Stimulated activated CD4-positive, alpha-beta T cell treated with anti-CD3 and anti-CD28 coated beads, Interleukin-15, amount 100 ng/mL, for 1 hour (primary cell): ENCODE measurements at places on chromosomes 7 and 10.

GRCh38 chr10:79172881-79173280 is 104.1 kb downstream of the ZMIZ1 start:
- DNase-seq = no peak

DNA sequence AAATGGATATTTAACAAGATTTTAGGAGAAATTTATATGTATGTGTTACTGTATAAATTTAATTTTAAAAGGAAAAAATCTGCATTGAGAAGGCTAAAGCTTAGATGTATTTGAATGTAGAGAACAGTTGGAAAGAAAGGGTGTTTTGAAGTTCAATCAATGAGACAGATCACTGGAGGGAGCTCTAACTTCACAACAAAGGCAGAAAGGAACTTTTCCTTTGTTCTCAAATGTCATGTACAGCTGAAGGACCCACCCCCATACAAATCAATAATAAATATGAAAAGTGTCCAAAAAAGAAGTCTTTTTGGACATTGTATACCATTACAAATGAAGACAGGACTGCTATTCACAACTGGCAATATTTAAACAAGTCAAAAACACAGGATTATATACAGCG is 403.4 kb downstream of the DNAJB9 start:
- no peak for DNase-seq

DNA sequence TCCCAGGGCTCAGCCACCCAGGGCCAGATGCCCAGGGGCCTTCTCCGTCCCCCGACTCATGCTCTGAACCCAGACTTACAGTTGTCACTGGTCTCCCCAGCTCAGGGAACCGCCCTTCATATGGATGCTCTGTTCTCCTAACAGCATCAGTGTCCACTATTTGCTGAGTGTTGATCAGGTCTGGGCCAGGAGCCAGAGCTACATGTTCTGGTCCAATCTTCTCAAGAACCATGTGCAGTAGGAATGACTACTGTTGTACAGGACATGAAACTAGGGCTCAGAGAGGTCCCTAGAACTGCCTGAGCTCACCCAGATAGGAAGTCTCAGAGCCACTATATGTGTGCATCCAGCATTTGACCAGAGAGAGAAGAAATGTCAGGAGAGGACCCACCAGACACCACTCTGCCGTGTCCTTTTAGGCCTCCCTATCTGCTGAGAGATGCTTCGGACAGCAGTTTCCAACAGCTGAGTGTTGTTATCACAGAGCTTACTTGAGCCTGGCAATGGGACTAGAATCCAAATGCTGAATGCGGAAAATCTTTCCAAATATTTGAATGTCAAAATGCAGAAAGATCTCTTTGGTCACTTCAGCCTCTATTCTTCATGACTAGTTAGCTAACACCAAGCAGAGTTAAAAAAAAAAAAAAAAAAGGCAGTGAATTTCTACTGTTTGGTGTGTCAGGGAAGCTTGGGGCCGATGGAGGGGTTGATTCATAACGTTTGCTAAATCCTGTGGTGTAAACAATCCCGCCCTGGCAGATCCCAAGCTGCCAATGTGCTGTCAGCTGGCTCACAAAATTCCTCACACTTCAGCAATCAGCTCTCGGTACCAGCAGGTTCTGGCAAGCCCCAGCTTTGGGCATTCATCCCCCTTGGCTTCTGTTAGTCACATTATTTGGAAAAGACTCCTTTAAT is 246.1 kb downstream of the TNS3 start:
- no peak for DNase-seq

GRCh38 chr7:78350391-78350790 is 551.8 kb downstream of the PHTF2 start:
- no peak for DNase-seq

GRCh38 chr10:24869354-24870015 is 82.9 kb downstream of the PRTFDC1 start:
- DNase-seq = no peak

- DNase-seq = no peak
Measured at GRCh38 chr10:103197174-103197573, 4.1 kb upstream of the NT5C2 start.

- DNase-seq = no peak
Measured at GRCh38 chr7:20144801-20145200, 72.4 kb downstream of the MACC1 start.
